CD4-positive, alpha-beta T cell treated with Interleukin-15 for 1 hour (primary cell): ENCODE measurements at places on chromosomes 7 and 10.
A peak's percentile ranks its signal among the peaks of the same experiment; 100 is the strongest.

- no peak for DNase-seq
Measured at GRCh38 chr10:25498645-25499044, 323.8 kb downstream of the GPR158 start.

- peak; percentile 72 for DNase-seq
Measured at GRCh38 chr10:45421221-45422097, 47.4 kb downstream of the ALOX5 start.

GRCh38 chr7:7330997-7331396 lies 148.7 kb downstream of the C1GALT1 start:
- no peak for DNase-seq

GRCh38 chr10:88110822-88111221 lies 247.4 kb downstream of the PTEN start:
- DNase-seq, result no peak

DNA sequence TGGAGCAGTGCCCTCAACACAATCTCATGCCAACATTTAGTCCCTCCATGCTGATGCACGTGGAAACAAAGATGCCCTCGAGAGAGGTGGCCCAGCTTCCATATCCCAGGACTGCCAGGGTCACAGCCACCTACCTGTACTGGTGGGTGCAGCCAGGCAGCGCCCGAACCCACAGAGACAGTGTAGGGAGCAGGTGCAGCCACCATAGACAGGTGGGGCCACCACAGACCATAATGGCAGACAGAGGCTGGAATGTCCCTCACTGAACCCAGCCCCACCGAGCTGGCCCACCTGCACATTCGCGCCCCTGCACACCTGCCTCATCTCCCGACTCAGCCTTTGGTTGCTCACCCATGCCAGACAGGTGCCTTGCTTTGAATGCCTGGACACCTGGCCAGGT lies 18.3 kb upstream of the CPXM2 start:
- DNase-seq, result no peak

DNA sequence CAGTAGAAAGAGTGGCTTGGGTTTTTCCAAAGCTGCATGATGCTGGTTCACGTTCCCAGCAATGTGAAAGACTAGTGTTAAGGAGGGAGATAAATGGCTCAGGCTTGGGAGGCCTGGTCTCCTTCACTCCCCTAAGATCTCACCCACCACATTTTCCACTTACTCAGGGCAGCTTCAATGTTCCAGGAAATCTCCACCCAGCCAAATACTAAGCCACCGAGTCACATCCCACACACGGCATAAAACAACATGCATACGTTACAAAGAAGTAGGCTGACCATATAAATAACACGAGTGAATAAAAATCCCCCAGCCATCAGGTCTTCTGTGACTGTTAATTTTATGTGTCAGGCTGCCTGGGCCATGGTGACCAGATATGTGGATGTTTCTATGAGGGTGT lies 303.5 kb downstream of the SFMBT2 start:
- no peak for DNase-seq

- DNase-seq, result no peak
Measured at GRCh38 chr10:103802081-103802480, 53.3 kb downstream of the SH3PXD2A start.

DNA sequence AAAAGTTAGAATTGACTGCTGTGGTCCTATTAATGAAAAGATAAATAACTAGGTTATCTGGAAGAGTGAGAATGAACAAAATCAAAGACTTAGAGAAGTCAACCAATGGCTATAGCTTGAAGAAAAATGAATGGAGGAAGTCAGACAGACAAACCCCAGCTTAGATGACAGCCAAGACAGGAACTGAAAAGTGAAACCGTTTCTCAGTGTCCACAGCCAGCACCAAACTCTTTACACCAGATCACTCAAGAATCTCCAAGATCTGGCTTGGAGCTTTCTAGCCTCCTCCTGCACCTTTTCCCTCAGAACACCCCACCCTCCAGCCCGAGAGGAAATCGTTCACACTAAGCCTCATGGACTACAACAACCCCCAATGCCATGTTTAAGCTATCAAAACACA lies 167.0 kb downstream of the SFMBT2 start:
- no peak for DNase-seq

- DNase-seq, result peak; percentile 70
Measured at GRCh38 chr7:99365318-99366141, 9.0 kb upstream of the ARPC1B start.

DNA sequence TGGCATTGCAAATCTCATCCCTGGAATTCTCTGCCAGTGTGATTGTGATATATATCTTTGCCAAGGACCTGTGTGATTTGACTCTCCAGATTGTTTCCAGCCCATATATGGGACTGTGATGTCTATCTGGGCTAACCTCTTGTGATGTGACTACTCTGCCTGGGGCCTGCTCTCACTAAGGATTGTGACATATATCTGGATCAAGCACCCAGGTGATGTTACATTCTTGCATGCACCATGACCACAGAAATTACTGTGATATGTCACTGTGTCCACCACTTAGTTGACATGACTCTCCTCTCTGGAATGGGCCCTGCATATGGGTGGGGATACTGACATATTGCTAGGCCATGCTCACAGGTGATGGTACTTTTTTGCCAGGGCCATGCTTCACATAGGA lies 86.6 kb downstream of the ZNF736 start:
- DNase-seq, result no peak

DNA sequence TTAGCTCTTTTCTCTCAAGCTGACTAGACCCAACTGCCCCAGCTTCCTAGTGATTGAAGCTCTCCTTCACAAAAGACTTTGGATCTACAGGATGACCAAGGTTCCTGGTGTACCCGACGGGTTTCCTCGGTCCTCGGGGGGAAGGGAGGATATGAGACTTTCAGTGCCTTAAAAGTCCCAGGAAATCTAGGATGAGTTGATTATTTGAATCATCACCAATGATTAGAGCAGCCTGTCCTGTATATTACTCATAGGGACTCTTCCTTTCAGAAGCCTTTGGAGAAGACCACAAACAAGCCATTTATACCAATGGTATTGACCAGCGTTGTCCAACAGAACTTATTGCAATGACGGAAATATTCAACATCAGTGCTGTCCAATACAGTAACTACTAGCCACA lies 6.1 kb upstream of the ACTA2 start:
- no peak for DNase-seq
